ENCODE measurements at places on chromosomes 3 and 15.
A peak's percentile ranks its signal among the peaks of the same experiment; 100 is the strongest.

DNA sequence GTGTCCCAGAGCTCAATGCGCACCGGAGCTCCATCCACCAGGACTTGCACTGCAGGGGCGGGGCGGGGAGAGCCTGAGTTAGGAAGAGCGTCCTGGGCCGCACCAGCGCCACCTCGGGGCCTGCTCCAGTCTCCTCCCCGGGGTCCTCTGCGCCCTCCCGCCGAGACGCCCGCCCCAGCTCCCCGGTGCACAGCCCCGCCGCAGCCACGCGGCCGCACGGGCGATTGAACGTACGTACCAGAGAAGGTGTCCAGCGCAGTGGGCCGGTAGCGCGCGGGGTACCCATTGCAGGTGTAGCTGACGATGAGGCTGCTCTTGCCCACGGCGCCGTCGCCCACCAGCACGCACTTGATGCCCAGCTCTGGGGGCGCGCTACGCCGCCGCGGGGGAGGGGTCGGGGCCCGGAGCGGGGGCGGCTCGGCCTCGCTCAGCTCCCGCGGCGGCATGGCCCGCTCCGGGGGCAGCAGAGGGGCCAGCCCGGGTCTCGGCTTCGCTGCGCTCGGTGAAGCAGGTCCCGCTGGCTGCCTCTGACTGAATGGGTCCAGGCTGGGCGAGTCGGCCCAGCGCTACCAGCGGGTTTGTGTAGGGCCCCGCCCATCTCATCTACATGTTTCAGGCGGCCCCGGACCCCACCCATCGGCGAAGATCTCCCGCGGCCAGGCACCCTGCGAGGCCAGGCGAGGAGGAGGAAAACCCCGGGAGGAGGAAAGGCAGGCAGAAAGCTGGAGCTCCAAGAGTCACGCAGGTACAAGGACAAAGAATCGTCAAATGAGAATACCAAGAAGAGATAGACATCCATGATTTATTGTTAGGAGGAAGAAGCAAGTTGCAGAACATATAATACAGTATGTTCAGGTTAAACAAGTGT, at the start of gene RHOV:
Gene RHOV (minus strand): TSS at position 541 of the 868 bp plus-strand sequence. CDS start 95 bp downstream, at position 446.
- DNase-seq = peak; percentile 76

GRCh38 chr15:36067483-36068274, 511.7 kb upstream of the CDIN1 start:
- no peak for DNase-seq

DNA sequence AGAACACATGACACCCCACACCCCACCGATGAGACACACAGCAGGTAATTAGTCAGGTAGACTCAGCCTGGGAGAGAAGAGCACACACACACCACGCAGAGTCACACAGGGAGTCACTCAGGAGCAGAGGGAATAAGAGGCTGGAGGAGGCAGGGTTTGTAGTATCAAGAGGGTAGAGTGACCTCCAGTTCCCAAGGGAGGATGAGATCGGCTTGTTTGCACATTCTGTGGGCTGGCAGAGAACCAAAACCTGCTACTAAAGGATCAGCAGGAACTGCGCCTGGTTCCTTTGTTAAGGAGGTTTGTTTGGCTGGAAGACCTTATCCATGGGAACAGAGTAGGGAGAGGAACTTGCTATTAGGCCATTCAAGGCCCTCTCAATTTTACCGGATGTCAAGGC, 281.4 kb upstream of the SLCO3A1 start:
- DNase-seq = no peak

DNA sequence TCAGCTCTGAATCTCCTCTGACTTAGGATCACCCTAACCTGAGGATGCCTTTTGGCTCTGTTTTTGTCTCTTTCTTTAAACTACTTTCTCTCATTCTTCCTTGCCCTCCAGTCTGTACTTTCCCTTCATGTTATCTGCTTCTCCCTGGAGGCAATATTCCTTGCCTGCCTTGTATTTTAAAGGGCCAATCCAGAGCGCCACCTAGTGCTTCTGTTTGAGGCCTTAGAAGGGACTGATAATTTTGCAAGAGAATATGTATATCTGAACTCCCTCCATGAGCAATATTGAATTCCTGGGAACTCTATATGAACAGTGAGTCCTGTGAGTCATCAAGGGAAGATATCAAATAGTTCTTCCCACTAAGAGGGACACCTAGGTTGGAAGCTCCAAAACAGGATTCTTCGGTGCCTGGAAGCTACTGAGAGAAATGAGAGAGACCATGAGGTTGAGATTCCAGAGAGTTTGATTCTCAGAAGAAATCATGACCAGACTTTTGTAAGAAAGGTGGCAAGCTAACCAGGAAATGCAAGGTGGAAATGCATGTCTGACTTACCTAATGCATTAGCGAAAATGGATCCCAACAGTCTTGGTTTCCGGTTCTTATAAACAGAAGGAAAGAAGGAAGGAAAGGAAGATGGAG, 203.8 kb upstream of the CD96 start:
- DNase-seq = peak; percentile 57

GRCh38 chr3:23663661-23664186, 142.0 kb upstream of the UBE2E1 start:
- no peak for DNase-seq

DNA sequence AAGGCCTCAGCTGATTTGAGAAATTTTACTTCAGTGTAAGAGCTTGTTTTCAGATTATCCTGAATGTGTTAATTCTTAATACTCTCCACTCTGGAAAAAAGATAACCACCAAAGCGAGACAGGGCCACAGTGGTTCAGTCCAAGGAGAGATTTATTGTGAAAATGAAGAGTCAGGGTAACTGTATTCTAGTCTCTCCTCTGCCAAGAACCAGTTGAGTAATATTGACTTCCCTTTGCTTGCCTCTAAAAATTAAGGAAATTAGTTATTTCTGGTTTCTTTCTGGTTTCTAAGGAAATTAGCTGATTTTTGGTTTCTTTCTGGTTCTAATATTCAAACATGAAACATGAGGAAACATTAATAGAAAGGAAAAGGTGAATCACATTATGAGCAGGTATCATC, 34.9 kb downstream of the PPP1R2 start:
- DNase-seq = no peak

GRCh38 chr15:49989498-49989897, 129.5 kb downstream of the ATP8B4 start:
- DNase-seq = no peak

DNA sequence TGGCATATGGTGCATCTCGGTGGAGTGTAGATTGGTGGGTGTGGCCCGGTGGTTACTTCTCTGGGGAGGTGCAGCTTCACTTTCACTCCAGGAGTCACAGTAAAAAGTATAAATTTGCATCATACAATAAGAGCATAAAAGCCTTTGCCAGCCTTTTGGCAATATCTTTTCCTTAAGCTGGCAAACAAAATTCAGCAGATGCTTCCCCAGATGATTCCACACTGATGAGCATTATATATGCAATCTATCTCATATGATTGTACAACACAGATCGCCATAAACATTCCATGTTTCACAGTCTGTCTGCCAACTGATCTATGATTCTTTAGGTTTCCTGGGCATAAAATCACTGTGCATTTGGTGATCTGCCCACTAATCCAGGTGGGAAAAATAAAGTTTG, 120.2 kb upstream of the ALCAM start:
- no peak for DNase-seq

GRCh38 chr3:11612515-11613188, 31.1 kb downstream of the VGLL4 start:
- no peak for DNase-seq

- DNase-seq = peak; percentile 47
Measured at GRCh38 chr15:41487802-41488201, 5.9 kb upstream of the ITPKA start.

GRCh38 chr3:172256101-172256734, 192.0 kb downstream of the GHSR start:
- DNase-seq = no peak

DNA sequence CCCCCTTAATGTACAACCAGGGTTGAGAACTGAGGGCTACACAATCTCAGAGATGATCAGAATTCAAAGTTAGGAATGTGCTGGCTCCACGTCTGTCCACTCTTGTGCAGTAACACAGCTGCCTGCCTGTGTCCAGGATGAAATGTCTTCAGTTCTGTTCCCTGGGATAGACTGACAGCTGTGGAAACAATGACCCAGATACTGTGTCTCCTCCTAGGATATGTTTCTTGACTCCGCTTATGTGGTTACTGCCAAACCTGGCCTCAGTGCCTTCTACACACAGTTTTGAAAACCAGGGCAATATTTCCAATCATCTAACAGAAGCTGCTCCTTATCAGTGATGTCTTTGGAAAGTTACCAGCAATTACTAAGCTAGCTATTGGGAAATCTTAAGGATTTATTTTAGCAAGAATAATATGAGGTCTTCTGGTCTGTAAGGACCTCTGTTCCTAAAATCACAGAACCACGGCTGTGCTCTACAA, 67.6 kb downstream of the NOX5 start:
- no peak for DNase-seq

GRCh38 chr3:140726066-140726465, 48.2 kb downstream of the TRIM42 start:
- no peak for DNase-seq
